Activated CD8-positive, alpha-beta memory T cell treated with anti-CD3 and anti-CD28 coated beads for 48 hours (primary cell): ENCODE measurements at places on chromosomes 5 and 9.
A peak's percentile ranks its signal among the peaks of the same experiment; 100 is the strongest.

DNA sequence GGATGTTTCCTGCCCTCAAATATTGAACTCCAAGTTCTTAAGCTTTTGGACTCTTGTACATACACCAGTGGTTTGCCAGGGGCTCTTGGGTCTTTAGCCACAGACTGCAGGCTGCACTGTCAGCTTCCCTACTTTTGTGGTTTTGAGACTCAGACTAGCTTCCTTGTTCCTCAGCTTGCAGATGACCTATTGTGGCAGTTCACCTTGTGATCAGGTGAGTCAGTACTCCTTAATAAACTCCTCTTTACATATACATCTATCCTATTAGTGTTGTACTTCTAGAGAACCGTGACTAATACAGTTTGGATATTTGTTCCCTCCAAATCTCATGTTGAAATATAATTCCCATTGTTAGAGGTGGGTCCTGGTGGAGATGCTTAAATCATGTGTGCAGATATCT, 681.9 kb upstream of the ARRDC3 start:
- no peak for DNase-seq

- DNase-seq: no peak
Observed at GRCh38 chr9:5696884-5697283, 68.0 kb downstream of the RIC1 start.

DNA sequence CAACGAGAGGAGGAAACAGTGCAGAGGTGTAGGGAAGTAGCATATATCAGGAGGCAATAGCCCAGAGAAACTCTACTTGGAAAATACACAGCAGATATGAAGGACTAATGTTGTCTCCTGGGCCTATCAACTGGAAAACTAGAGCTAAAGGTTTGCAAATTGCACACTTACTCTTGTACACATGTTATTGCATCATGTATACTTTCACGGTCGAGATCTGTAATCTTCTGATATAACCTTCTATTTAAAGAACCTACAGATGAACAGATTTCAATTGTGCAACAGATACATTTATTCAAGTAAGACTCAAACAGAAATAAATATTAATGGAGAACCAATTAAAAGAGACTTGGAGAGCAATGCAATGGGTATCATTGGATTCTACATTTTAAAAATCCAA, 256.3 kb upstream of the TMEM161B start:
- no peak for DNase-seq

- no peak for DNase-seq
Observed at GRCh38 chr9:111037708-111038330, 451 bp downstream of the LPAR1 start.

- DNase-seq: no peak
Observed at GRCh38 chr9:91202736-91203283, 158.9 kb downstream of the AUH start.

GRCh38 chr5:36373527-36374086, 71.9 kb upstream of the RANBP3L start:
- DNase-seq: no peak

DNA sequence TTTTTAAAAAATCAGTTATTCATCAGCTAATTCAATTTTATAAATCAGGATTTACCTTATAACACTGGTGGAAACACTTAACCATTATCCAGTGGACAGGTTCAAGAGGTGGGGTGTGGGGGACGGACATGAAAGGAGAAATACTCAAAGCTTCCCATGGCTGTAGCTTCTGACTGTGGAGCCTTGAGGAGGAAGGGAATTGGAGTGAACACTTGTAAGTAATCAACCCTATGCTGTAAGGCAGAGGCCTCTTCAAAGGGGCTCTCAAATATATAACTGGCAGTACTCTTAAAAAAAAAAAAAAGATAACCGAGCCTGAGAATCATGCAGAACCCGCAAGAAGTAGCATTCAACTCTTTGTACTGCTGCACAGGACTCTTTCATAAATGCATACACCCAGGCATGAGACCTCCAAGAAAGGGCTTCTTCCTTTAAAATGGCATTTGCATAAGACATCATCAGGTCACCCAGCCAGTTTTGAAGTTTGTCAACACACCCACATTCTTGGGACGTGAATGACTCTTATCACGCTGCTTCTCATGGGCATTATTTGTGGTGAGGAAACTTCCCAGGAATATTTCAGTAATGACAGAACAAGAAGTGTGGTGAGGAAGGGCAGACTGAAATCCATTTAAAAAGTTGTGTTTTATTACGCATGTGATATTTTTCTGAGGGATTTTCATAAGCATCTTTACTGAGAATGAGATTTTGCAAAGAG, 8.1 kb downstream of the OSMR start:
- DNase-seq: no peak

DNA sequence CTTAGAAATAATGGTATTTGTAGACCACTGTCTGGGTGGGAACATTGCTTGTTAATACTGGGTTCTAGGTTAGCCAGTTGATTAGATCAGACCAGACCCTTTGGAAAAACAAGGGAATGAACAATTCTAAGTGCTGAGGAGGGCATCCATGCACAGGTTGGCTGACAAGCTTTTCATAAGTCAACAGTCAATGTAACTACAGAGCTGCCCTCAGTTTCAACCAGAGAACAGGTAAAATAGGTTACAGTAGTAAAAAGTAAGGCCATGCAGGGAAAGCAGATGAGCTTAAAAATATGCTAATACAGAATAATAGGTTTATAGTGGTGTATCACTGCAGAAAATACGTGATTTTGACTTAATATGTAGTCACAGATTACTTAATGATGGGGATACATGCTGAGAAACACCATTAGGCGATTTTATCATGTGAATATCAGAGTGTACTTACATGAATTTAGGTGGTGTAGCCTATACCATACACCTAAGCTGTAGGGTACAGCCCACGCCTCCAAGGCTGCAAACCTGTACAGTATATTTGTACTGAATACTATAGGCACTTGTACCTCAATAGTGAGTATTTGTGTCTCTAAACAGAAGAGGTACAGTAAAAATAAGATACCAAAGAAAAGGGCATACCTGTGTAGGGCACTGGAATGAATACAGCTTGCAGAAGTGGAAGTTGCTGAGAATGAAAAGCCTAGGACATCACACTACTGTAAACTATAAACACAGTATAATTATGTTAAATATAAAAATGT, 6.1 kb upstream of the FGF18 start:
- no peak for DNase-seq

DNA sequence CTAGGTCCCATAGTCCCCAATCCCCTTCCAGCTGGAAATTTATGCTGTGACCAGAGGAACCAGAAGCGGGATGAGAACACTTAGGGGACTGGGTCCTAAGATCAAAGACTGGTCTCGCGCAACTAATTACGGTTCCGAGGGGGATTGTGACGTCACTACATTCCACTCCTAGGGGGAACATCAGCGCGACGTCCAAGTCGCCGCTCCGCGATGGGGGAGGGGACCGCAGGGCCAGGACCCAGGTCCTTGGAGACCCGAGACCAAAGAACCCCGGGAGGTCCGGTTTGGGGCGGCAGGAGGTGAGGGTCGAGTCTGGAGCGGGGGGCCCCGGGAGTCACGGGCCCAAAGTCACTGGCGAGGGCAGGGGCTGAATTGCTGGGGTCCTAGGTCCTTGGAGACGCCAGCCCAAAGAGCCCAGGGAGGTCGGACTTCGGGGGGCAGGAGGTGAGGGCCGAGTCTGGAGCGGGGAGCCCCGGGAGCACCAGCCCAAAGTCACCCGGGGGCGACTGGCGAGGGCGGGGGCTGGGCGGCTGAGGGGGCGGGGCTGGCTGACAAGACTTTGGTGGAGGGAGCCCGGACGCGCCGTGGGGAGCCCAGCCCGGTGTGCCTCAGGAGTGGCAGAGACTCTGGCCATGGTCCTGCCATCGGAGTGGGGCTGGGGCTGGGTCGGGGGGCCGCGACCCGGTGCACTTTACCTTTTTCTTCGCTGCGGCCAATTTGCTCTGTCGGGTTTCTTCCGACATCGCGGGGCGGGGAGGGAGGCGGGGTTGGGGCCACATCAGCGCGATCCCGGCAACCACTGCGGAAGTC, at the start of gene GOLGA2:
GOLGA2 (minus strand) TSS at position 810 of the 810 bp plus-strand sequence; CDS start at position 779, 31 bp downstream.
- no peak for DNase-seq

- DNase-seq: peak; percentile 87
Observed at GRCh38 chr9:129885670-129886106, 50.4 kb downstream of the USP20 start.

DNA sequence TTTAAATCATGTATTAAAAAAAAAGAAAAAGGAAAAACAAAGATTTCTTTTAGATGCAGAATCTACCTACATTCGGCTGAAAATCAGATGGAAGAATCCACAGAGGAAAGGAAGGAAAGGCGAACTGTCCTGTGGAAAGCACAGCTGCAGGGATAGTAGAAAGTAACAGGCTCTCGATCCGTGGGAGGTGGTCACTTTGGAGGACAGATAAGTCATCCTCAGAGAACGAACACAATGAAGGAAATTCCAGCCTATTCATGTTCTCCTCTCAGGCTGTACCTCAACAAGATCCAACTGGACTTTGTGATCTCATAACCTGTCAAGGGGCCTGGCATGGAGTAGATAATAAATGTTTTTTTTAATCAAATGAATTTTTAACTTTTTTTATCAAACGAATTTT, 72.8 kb downstream of the NR6A1 start:
- no peak for DNase-seq

GRCh38 chr5:179612577-179613459, 10.7 kb downstream of the HNRNPH1 start:
- no peak for DNase-seq

DNA sequence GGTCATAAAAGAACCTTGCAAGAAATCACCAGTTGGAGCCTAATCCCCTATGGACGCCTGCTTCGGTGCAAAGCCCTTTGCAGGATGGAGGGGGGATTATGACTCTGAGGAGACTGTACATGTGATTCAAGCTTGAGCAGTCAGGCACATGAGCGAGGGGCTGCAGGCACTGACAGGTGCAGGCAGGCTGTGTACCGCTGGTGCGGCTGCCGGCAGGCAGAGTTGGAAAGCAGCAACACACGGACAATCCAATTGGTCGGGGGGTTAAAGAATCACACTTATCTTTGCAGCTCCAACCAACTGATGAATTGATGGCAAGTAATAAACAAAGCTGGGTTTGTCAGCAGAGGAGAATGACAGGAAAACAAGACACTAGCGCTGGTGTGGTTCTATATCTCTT, 5.7 kb downstream of the WHRN start:
- DNase-seq: no peak

GRCh38 chr9:98783518-98784226, 12.7 kb downstream of the ANKS6 start:
- no peak for DNase-seq

DNA sequence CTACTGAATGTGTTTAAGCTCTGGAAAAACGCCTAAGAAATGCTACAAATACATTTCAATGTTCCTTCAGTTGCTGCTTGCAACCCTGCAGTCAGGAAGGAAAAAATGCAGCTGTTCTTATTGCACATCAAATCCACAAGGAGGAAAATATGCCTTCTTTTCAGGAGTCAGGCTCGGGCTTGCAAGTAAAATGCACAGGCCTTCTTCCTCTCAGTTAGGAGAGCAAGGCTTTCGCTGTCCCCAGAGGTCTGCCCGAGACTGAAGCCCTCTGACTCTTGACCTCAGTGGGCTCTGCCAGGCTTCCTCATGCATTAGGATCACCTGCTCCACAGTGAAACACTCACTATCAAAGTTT, 899 bp upstream of the SHC3 start:
- no peak for DNase-seq

GRCh38 chr5:118862596-118862995, 125.8 kb downstream of the DTWD2 start:
- no peak for DNase-seq

DNA sequence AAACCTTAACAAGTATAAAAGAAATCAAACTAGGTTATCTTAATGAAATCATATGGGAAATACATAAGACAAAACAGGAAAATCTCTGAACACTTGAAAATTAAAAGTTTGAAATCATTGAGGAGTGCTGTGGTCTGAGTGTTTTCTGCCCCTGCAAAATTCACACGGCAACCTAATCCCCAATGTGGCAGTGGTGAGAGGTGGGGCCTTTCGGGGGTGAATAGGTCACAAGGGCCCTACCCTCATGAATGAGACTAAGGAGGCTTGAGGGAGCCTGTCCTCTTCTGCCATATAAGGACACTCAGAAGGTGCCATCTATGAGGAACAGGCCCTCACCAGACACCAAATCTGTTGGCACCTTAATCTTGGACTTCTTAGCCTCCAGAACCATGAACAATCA, 10.7 kb downstream of the CAMSAP1 start:
- DNase-seq: no peak

- DNase-seq: no peak
Observed at GRCh38 chr5:36948650-36949049, 72.1 kb downstream of the NIPBL start.

DNA sequence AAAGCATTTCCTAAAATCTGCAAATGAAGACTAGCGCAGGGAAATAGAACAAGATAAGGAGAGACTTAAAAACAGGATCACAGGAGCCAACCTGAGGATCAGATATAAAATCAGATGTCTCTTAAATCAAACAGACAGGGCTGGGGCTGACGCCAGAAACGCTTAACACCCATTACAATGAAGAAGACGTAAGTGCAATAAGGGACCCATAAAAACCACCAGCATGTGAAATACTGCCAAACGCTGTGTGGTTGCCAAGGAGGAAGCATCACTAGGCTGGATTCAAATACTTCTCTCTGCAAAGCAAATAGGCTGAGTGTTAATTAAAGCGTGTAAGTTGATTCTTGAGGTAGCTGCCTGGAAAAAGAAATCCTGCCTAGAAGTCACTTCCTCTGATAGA, 74.4 kb upstream of the ATP10B start:
- no peak for DNase-seq

DNA sequence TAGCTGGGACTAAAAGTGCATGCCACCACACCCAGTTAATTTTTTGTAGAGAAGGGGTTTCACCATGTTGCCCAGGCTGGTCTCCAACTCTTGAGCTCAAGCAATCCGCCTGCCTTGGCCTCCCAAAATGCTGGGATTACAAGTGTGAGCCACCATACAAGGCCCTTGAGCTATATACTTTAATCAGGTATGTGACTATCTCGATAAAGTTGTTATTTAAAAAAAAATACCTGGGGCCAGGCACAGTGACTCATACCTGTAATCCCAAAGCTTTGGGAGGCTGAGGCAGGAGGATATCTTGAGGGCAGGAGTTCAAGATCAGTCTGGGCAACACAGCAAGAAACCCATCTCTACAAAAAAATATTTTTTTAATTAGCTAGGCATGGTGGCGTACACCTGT, 19.2 kb downstream of the RNF145 start:
- DNase-seq: no peak

GRCh38 chr9:16884952-16885513, 14.6 kb upstream of the BNC2 start:
- DNase-seq: no peak

DNA sequence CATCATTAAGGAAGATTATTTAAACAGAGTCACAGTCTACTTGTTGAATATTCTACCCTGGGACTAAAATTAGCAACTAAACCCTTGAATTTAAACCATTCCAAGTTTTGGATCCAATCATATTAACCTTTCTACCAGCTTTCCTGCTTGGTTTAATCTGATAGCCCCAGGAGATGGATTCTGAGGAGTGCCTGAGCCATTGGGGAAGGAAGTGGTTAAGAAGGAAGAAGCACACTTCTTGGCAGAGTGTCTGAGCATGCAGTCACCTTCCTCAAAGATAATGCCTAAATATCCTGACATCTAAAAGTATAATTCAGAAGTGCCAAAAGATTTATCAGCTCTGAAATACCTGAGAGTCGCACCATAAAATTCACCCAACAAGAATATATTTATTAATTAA, 74.1 kb upstream of the SNCAIP start:
- DNase-seq: no peak
